Stimulated activated CD8-positive, alpha-beta memory T cell treated with anti-CD3 and anti-CD28 coated beads, Interleukin-7, amount 100 ng/mL, for 1 hour (primary cell): ENCODE measurements at places on chromosomes 1 and 21.
A peak's percentile ranks its signal among the peaks of the same experiment; 100 is the strongest.

DNA sequence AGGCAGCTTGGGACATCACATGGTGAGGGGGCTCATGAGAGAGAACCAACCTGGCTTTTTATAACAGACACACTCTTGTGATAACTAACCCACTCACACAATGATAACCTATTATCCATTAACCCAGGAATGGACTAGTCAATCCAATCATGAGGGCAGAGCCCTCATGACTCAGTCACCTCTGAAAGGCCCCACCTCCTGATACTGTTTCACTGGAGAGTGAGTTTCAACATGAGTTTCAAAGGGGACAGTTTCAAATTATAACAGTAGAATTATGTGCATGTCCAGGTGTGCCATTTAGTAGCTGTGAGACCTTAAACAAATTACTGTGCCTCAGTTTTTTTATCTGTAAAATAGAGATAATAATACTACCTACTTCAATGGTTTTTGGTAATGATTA lies 47.6 kb upstream of the PPP2R5A start:
- no peak for DNase-seq

GRCh38 chr1:149843431-149844041 lies 55.8 kb upstream of the BOLA1 start:
- DNase-seq = no peak

DNA sequence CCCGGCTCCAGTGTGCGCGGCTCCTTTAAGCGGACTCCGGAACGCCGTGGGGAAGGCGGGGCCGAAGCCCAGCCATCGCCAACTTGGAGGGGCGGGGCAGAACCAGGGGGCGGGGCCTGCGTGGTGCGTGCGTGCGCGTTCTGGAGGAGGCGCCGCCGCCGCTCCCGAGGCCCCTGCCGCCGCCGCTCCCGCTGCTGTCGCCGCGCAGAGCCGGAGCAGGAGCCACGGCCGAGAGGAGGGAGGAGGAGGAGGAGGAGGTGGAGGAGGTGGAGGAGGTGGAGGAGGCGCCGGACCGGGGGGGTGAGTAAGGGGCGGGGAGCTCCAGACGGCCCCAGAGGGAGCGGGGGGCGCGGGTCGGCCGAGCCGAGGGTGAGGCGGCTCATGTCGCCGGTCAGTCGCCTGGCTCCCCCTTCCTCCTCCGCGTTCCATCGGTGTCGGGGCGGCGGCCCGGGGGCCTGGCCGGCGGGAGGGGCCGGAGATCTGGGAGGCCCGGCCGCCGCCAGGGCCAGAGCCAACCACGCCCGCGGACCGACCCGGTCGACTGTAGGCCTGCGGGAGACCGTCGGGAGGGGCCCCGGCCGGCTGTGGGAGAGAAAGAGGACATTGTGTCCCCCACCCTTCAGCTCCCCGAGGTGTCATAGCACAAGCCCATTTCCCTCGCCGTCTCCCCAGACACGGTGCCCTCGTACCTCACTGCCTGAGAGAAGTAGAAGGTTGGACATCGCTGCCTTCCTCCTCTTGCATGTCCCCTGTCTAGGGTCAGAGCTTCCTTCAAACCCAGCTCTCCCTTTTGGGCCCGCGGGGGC lies at the start of gene RAP1A:
Gene RAP1A (plus strand): TSS at position 155 of the 806 bp plus-strand sequence. CDS start 71,572 bp downstream, outside the sequence.
- DNase-seq = peak; percentile 95

DNA sequence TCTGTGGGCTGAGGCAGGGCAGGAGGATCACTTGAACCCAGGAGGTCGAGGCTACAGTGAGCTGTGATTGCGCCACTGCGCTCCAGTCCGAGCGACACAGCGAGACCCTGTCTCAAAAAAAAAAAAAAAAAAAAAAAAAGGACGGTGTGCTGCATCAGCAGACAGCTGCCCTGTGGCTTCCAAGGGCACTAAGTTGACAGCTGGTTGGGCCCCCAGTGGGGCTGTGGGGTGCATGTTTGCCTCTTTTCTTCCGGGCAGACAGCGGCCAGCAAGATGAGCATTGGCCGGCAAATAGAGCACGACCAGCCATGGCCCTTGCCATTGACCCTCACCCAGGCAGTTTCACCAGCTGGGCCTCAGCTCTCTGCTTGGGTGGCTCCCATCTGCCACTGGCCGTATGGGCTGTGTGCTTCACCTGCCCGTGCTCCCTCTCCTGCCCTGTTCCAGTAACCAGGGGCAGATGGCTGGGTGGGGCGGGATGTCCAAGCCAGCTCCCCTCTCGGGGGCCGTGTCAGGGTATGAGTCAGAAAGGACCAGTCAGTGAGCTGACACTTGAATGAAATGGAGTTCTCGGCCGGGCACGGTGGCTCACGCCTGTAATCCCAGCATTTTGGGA lies 12.3 kb upstream of the SLC25A34 start:
- DNase-seq = no peak

- no peak for DNase-seq
Measured at GRCh38 chr21:27771938-27772483, 805.1 kb upstream of the ADAMTS5 start.

- DNase-seq = no peak
Measured at GRCh38 chr1:21335750-21336224, 45.5 kb upstream of the ECE1 start.

DNA sequence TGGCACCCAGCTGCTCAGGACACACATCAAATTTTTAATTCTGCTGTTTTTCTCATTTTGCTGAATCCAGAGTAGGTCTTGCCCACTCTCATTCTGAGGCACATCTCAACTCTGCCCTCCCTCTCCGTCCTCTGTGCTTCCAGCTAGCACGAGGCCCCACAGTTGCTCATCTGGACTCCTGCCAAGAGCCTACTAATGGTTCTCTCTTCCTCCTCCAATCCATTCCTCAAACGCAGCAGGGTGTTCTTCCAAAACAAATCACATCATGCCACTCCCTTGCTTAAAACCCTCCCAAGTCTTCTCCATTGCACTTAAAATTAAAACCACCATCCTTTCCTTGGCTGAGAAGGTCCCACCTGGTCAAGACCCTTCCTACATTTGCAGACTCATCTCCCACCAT lies 49.8 kb upstream of the SCAF4 start:
- no peak for DNase-seq

GRCh38 chr1:200867018-200867811 lies 5.6 kb upstream of the GPR25 start:
- DNase-seq = no peak

- no peak for DNase-seq
Measured at GRCh38 chr1:46405724-46406123, 11.6 kb downstream of the FAAH start.

DNA sequence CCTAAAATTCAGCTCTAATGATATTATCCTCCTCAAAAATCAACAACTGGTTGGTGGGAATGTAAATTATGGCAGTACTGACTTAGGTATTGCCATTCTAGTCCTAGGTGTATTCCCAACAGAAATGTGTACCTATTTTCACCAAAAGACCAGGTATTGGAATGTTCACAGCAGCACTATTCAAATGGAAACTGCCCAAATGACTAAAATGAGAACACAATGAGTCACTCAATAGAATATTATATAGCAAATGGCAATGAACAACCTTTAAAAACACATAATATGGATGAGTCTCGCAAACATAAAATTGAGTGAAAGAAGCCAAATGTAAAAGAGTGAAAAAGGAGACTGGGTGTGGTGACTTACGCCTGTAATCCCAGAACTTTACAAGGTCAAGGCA lies 44.9 kb downstream of the GADD45A start:
- DNase-seq = no peak

DNA sequence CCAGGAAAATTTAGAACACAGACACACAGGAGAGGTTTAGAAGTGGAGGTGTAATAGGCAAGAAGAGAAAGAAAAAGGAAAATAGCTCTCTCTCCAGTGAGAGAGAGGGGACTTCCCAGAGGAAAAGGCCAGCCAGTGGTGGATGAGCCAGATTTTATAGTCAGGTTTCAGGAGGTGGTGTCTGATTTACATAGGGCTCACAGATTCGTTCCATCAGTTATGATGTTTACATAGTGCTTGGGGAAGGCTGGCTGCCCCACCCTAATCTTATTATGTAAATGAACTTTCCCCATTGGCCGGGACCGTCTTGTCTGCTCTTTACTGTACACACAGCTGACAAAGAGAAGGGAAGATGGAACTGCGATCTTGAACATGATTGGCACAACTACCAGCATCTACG lies 797.3 kb downstream of the PLA2G4A start:
- DNase-seq = no peak

DNA sequence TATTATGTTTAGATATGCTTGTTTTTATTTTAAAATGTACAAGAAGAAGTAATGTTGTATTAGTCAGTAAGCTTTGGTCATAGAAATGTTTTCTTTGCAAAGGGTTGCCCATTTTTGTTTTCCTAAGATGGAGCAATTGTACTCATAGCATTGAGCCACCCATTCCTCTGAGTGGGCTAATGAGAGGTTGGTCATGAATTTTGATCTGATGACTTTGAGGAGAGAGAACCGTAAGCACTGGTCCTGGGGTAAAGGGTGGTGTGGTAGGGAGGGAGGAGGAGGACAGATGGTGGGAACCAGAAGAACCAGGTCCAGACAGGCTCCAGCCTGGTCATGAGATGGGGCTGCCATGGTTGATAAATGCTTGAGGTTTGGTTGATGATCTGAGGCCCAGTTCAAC lies 15.9 kb upstream of the SLC6A9 start:
- no peak for DNase-seq

DNA sequence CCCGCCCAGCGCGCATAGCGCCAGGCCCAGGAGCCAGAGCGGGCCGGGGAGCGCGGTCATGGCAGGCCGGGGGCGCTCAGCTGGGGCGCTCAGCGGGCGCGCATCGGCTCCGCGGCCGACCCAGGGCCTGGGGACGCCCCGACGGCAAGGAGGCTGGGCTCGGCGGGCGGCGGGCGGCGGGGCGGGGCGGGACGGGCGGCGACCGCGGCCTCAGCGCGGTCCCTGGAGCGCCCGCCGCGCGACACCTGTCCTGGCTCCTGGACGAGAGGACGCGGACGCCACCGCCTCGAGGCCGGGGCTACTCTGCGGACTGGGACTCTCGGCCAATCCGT lies 273 bp downstream of the BMP8B start:
- no peak for DNase-seq

- DNase-seq = no peak
Measured at GRCh38 chr1:184685116-184685515, 69.5 kb downstream of the EDEM3 start.

DNA sequence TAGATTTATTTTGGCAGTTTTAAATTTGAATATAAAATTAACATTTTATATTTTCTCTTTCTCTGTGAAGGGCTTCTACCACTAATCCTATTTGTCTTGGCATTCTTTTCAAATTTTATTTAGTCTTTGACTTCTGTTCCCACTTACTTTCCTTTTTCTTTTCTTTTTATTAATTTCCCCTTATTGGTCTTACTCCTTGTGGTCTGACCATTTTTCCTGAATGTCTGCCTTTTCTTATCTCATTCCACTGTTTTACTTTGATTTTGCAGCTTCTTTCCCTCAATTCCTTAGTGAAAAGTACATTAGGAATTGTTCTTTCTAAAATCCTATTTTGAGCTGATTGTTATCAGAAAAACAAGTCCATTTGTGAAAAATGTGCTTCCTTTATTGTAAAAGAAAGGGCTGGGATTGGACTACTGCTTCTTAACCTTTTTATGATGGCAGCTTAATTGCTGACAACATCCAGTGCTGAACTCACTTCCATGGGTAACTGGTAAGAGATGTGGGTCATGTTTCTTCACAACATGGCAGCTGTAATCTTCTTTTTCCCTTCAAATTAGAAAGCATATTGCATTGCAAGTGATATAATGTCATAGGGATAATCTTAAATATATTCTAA lies 284.6 kb downstream of the DNM3 start:
- no peak for DNase-seq

GRCh38 chr1:91637539-91637994 lies 136.9 kb downstream of the CDC7 start:
- DNase-seq = no peak

GRCh38 chr1:201692555-201693394 lies 136.2 kb upstream of the IPO9 start:
- no peak for DNase-seq

DNA sequence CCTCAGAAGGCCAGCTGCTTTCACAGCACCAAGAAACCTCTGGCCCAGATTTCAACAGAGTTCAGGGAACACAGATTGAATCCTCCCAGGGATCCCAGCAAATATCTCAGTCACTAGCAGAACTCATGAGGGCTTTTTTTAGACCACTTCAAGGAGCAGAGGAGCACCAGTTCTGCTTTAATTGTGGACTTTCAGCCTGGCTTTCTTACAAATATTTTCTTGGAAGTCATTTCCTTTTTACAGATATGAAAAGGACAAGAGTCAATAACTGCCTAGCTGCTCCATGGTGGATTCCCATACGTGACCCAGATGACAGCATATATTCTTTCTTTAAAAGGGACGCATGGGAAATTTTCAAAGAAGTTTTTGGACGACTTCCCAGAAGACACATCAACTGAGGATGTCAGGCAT lies 6.4 kb upstream of the LRRC8B start:
- DNase-seq = no peak

DNA sequence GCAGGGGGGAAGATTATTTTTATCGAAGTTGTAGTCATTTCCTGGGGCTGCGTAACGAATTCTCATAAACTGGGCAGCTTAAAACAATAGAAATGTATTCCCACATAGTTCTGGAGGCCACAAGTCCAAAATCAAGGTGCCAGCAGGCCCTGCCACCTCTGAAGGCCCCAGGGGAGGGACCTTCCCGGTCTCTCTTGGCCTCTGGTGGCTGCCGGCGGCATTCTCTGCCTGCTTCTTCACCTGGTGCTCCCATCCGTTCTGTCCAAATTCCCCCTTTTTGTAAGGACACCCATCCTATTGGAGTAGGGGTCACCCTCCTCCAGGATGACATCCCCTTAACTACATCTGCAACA lies 92.8 kb downstream of the PDE9A start:
- no peak for DNase-seq
